ENCODE measurements at places on chromosomes 1 and 21. TPM values are rescaled to one million over a fixed set of nuclear protein-coding genes. Genes with fewer than 3 reads are reported as not detected.

DNA sequence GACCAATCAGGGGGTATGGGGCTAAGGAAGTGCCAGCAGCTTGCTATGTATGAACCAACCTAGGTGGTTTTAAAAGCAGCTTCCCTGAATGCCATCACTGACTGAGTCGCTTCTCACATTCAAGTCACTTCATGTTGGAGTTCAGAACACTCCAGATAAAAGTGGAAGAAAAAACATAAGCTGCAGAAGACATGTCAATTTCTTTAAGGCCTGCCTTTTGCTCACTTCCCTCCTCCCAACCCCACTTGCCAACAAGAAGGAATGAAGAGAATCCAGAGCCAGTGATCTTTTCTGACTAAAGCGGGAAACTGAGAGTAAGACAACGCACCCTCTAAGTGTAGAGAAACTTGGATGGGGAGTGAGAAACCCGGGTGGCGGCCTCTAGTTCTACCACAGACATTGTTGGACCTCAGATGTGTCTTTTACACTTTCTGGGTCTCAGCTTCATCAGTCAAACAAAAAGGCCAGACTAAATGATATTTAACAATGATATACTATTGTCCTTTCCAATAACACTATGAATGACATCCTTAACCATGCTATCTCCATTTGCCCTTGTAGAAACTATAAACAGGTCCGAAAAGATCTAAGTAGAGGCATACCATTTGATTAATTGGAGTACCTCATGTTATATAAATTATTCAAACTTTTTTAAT lies 54.1 kb downstream of the LUZP1 start:
- no peak for DNase-seq

DNA sequence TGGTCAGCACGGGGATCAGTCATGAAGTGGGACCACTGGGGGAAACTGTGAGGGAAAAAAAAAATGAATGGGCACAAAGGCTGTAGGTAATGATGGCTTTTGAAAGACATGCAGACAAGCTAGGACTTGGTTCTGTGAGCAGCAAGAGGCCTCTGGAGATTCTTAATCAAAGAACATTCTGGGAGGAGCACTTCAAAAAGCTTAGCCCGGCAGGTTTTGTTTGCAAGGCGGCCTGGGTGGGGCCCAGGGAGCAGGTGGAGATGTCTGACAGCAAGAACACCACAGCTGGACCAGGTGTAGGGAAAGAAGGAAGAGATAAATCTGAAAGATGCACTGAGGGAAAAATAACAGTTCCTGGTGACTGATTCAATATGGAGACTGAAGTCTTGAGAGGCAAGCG lies 6.0 kb downstream of the TEX35 start:
- DNase-seq, result no peak

Gene ARHGAP29
- total RNA-seq, result 0.04 TPM

DNA sequence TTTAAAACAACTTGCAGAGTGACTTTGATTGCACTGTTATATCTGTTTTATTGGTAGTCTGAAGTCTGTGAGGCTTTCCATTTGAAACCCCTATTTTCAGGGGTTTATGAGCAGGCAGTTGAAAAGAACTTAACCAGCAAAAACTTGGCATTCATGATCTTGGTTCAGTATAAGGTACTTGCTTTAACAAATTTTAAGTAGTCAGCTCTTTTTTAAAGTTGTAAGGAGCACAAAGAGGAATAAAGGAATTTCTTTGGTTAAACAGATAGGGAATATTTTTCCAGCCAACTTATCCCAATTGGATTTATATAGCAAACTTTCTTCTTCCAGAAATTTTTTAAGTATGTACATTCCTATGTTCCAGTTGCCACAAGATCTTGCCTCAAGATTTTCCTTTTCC lies 138.2 kb downstream of the RASAL2 start:
- no peak for DNase-seq

Gene YBX1
- 652 TPM for total RNA-seq

DNA sequence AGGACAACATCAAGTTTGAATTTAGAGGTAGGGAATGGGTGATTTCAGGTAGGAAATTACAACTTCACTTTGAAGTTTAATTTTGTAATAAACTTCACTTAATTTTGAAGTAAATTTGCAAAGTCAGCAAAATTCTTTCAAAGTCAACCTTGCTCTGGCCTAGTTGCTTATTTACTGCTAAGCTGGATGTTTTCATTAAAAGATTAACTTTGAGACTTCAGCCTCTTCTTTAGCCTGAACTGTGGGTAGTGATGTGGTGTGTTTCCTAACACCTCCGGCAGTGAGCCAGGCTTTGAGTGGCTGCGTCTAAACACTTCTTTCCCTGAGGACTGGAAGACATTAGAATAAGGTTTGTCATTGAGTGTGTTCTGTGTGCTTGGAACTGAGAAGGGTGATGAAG lies at the start of gene HAO2:
HAO2 (plus strand) TSS at position 232 of the 400 bp plus-strand sequence. CDS start 12,301 bp downstream, outside the sequence.
- DNase-seq, result no peak

Gene CA6
- total RNA-seq, result not detected

Data from Karpas-422 (cell line).